ENCODE measurements at places on chromosomes 3 and 15. TPM values are rescaled to one million over a fixed set of nuclear protein-coding genes. Genes with fewer than 3 reads are reported as not detected.
A peak's percentile ranks its signal among the peaks of the same experiment; 100 is the strongest.

- no peak for DNase-seq
Measured at GRCh38 chr3:167705840-167706239, 28.9 kb downstream of the PDCD10 start.

GRCh38 chr3:174431717-174432116 lies 427.4 kb upstream of the NAALADL2 start:
- no peak for DNase-seq

DNA sequence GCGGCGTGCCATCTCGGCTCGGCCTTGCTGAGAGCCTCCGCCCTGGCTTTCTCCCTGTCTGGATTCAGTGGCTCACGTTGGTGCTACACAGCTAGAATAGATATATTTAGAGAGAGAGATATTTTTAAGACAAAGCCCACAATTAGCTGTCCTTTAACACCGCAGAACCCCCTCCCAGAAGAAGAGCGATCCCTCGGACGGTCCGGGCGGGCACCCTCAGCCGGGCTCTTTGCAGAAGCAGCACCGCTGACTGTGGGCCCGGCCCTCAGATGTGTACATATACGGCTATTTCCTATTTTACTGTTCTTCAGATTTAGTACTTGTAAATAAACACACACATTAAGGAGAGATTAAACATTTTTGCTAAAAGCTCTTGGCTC lies 54.1 kb downstream of the PLXNA1 start:
- no peak for DNase-seq

GRCh38 chr3:50255251-50255615 lies 13.7 kb upstream of the SEMA3B start:
- no peak for DNase-seq

CHRNA7 gene
- total RNA-seq = not detected

GRCh38 chr3:61772456-61772855 lies 211.1 kb downstream of the PTPRG start:
- DNase-seq = no peak

GRCh38 chr3:46496746-46497555 lies 825 bp upstream of the RTP3 start:
- DNase-seq = peak; percentile 40

ZNF80 gene
- 1.1 TPM for total RNA-seq

DNA sequence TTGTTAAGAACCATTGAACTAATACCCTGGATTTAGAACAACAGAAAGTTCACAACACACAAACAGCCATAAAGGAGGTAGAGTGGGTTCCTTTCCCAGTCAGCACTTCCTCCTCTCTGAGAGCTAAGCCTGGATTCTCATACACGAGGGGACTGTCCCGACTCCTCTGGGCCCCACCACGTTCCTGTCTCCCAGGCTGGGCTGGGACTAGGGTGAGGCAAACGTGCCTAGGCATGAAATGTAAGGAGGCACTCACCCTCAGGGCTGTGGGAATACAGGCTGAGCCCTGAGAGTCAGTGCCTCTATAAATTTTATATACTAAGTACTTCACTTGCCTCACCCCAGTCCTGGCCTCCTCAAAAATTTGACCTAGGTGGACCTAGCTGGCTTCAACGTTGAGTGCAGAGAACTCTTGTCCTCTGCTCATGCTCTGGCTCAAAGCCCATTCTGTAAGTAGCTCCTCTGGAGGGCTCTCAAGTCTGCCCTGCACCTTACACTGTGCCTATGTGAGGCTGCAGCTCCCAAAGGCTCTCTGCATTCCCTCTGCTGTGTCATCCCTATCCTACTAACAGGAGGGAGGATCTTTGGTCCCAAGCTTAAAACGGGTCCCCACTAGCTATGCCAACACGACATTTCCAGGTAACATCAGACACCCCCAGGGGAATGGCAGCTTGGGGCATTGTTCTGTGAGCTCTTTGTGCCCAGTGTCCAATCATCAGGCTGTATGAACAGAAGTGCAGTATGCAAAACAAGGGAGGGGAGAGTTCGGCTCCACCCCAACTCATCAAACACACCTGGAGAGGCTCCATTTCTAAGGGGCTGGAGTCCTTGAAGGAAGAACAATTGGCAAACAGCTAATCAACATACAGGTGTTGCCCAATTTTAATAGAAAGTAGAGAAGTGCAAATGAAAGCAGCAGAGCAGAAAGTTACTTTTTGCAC lies 233.2 kb downstream of the RPLP1 start:
- DNase-seq = no peak

NANOGP8 gene
- total RNA-seq = not detected

Measured in CD4-positive, alpha-beta memory T cell (primary cell).